ENCODE measurements at places on chromosomes 12 and 14.

DNA sequence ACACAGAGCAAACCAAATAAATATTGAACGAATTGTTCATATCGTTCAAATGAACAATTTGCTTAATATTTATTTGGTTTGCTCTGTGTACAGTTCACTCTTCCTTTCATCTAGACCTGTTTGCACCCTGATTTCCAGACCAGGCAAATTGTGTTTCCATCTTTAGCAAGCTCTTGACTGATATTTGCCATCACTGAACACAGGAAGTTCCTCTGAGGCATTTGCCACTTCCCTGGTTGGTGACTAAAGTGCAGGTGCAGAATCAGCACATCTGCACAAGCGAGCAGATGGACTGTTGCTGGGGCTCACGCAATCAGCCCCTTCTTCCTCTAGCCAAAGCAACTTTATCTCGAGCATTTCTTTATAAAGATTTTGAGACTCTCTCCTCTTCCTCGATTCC lies 112.9 kb downstream of the DAAM1 start:
- no peak for DNase-seq

- DNase-seq = no peak
Measured at GRCh38 chr14:94933486-94933885, 163.6 kb upstream of the GSC start.

GRCh38 chr14:72172597-72172996 lies 240.4 kb downstream of the RGS6 start:
- no peak for DNase-seq

- no peak for DNase-seq
Measured at GRCh38 chr12:41013881-41014642, 174.1 kb upstream of the PDZRN4 start.

DNA sequence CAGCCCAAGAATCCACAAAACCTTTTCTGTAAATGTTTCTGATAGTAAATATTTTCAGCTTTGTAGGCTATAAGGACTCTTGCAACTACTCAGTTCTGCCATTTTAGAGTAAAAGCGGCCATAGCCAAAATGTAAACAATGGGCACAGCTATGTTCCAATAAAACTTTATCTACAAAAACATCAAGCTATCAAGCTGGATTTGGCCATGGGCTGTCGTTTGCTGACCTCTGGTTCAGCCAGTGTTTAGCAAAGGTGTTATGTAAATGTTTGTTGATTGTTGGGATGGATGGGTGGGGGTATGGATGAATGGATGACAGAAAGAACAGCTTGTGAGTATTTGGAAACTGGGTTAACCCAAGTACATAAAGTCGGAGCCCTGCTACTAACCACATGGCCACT lies 111.1 kb upstream of the VRK1 start:
- DNase-seq = no peak

GRCh38 chr12:645563-646071 lies 17.6 kb downstream of the NINJ2 start:
- DNase-seq = no peak

GRCh38 chr12:88896958-88897357 lies 316.7 kb upstream of the KITLG start:
- DNase-seq = no peak

- no peak for DNase-seq
Measured at GRCh38 chr12:32757157-32757556, 1.5 kb upstream of the YARS2 start.

DNA sequence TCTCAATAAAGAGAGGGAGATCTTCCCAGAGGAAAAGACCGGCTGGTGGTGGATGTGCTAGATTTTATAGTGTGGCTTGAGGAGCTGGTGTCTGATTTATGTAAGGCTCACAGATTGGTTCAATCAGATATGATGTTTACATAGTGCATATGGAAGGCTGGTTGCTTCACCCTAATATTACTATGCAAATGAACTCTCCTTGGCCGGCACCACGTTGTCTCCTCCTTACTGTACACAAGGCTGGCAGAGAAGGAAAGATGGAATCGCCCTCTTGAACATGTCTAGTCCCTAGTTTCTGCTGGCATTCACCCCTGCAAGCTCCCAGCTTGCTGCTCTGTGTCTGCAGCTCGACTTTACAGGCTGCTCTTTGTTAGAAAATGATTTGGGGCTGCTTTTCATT lies 8.9 kb downstream of the FAM186A start:
- DNase-seq = no peak

- DNase-seq = no peak
Measured at GRCh38 chr14:104810316-104810715, 9.4 kb downstream of the ZBTB42 start.

DNA sequence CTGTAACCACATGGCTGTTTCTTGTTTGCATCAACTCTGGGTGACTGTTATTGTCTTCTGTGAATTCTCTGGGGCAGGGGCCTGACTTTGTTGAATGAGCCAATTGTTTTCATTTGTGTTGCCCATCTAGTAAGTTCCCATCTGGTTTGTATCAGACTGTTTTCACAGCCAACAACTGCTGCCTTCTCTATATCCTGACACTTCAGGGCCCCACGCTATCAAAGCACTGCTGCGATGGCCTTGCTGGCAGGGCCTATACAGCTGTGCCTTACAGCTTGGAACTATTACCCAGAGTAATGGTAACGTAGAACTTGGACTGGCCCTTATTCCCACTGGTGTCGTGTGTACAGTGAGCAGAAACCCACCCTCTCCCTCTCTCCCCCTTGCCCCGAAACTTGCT lies 104.3 kb upstream of the DACT1 start:
- DNase-seq = no peak

- DNase-seq = no peak
Measured at GRCh38 chr12:21607701-21608100, 3.1 kb upstream of the GYS2 start.

DNA sequence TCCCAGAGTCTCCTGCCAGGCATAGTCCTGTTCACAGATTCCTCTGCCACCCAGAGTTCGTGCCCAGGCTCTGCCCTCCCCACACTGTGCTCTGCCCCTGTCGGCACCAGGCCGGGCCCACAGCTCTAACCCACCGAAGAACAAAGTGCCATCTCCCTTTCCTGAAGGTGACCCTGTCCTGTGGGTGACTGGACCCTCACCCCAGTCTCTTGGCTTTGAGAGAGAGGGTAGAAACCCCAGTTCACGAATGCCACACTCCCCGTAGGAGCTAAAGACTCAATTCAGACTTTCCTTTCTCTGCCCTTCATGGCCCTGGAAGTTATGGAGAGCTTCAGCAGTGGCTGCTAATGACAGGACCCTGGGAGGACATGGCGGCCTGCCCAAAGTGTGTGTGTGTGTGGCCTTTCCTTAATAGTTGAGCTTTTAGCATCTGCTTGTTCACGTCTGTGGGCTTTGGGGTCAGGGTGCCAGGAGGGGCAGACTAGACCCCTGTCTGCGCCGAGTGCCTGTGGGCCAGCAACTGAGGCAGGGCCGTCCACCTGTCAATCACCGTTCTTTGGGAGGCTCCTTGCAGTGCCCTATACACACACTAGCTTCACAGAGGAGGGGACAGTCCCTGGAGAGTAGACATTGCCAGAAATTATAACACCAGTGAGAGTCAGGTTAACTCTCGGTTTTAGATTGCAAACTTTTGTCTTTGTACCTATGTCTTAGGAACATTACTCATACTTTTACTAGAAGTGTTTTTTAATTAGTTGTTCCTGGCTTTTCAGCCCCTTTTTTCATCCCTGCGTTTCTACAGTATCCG lies 84.6 kb upstream of the DYNC1H1 start:
- no peak for DNase-seq

DNA sequence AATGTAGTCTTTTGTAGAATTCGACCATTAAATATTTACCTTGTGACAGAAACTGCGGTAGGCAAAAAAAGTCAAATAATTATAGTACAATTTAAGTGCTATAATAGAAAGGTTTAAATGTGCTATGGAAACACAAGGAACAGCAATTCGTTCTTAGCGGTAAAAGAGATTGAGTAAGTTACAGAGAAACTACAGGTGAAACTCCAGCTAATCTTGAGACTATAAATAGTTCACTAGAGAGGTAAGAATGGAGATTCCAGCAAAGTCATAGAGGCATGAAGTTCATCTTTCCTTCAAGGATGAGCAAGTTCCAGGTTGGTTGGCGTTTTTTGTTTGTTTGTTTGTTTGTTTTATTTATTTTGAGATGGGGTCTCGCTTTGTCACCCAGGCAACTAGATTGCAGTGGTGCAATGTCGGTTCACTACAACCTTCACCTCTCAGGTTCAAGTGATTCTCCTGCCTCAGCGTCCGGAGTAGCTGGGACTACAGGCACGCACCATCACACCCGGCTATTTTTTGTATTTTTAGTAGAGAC lies 878 bp upstream of the R3HDM2 start:
- DNase-seq = no peak

- DNase-seq = no peak
Measured at GRCh38 chr12:95815632-95816212, 25.2 kb upstream of the NTN4 start.

DNA sequence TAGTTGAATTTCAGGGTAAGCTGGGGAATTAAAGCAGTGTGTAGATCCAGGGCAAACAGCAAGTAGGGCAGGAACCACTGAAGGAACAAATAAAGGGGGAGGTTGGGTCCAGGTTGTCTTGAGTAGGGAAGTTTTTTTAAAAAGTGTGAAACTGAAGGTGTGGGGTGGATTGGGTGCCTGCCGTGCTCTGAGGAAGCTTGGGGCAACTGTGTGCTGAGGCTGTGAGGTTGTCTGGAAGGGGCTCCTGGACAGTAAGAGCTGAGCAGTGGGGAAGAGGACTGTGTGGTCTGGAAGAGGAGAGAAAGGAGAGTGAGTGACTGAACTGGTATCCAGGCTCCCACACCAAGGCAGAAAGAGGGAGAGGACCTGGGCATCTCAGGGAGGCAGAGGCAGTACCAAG lies 10.9 kb upstream of the GPR162 start:
- no peak for DNase-seq

- DNase-seq = no peak
Measured at GRCh38 chr14:72901361-72901760, 7.5 kb upstream of the DPF3 start.

DNA sequence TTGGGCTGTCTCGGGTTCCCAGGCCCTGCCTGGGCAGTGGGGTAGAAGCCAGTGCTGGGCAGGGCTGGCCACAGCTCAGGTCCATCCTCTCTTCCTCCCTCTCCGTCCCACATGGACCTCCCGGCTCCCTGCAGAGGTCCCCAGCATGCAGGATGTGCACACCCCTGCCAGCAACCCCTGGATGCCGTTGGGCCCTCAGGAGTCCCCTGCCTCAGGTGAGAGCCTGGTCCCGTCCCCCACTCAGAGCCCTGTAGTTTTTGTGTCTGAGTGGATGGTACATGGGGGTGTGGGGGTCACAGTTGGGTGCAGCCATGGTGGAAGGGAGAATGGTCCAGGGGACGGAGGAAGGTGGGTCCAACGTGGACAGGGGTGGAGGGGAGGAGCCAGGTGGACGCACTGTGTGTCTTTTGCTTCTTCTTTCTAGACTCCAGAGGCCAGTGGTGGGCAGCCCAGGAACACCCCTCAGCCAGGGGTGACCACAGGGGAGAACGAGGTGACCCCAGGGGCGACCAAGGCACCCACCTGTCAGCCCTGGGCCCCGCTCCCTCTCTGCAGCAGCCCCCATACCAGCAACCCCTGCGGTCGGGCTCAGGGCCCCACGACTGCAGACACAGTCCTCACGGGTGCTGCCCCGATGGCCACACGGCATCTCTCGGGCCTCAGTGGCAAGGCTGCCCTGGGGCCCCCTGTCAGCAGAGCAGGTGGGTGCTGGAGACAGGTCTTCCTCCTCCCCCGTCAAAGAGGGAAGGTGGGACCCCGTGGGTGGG lies 21.7 kb downstream of the PAPLN start:
- no peak for DNase-seq

DNA sequence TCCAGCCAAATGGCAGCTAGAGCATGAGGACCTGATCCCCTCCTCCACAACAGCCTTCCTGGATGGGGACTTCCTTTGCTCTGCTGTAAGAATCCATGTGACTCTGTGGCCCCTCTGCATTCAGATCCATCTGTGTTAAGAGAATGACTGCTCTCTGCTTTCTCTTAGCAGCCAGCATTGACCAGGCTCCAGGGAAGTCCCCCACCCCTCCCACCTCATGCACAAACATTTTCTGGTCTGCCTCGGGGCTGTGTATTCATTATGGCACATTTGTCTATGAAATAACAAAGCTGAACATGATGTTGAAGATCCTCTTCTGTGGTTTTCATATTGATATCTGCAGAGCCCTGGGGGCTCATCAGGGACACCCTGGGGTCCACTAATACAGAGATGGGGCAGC lies 201.7 kb downstream of the NUAK1 start:
- DNase-seq = no peak

DNA sequence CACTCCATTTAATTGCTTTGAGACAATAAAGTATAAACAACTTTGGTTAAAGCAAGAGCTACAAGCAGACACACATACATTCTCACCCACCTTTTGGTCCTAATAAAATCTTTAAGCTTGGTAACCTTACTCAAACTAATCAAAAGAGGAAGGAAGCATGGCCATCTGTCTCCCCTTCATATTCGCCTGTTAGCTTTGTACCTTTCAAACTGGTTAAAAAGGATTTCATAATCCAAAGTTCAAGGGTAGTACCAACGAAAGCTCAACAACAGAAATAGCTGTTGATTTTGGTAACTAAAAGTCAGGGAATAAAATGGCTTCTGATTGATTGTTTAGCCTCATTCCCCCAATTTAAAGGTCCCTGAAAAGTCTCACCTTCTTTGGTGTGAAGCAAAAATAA lies 456.9 kb downstream of the BCAT1 start:
- no peak for DNase-seq

- DNase-seq = no peak
Measured at GRCh38 chr12:104090685-104091084, 26.4 kb downstream of the HCFC2 start.

DNA sequence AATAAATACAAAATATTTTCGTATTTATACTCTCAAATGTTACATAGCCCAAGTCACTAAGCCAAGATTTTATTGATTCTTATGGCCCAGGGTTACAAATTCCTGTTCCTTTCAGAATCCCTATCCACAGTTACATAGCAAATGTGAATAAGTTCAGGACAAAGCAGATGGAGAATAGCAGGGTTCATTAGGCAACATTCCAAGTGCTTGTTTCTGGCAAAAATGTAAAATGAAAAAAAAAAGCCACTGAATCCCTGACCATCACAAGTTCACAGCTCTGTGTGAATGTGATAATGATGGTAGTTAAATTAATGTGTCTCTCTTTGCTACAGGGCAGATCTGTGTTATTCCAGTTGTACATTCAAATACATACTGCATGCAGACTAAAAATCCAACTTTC lies 74.6 kb downstream of the KCNC2 start:
- no peak for DNase-seq

GRCh38 chr12:29350080-29350479 lies 30.9 kb downstream of the ERGIC2 start:
- DNase-seq = no peak

GRCh38 chr14:67018720-67019119 lies 170.5 kb upstream of the GARIN2 start:
- DNase-seq = no peak

- no peak for DNase-seq
Measured at GRCh38 chr12:131698286-131698685, 12.6 kb upstream of the SFSWAP start.

DNA sequence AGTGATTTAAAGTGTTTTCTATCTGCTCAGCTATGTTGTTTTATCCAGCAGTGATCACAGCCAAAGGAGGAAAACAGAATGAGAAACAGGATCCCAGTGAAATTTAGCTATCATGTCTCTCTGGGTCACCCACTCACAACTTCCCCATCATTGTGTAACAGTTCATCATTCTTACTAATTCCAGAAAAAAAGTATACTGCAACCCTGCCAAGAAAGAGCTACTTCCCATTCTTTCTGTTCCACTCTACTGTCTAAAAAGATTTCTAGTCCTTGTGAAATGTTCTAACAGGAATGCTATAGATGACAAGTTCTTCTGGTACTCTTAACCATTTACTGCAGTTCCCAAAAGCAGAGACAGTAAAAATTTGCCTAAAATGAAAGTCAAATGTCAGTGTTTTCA lies 39.2 kb upstream of the CD163 start:
- DNase-seq = no peak
